ENCODE measurements at places on chromosomes 1 and 21.

- DNase-seq: no peak
Measured at GRCh38 chr1:40739455-40740008, 44.1 kb upstream of the KCNQ4 start.

DNA sequence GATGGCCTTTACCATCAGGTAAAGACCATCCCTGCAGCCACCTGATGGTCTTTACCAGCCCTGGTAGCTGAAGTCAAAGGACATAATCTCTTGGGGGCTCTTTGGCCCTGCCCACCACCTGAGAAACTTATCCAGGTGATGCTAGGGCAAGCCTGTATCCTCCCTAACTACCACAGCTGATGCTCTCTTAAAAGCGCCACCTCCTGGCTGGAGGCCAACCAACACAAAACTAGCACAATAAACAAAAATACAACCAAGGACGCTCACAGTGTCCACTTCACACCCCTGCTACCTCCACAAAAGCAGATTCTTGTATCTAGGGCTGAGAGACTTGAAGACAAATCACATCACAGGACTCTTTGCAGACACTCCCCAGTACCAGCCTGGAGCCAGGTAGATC, 357.1 kb upstream of the POU3F1 start:
- DNase-seq: no peak

DNA sequence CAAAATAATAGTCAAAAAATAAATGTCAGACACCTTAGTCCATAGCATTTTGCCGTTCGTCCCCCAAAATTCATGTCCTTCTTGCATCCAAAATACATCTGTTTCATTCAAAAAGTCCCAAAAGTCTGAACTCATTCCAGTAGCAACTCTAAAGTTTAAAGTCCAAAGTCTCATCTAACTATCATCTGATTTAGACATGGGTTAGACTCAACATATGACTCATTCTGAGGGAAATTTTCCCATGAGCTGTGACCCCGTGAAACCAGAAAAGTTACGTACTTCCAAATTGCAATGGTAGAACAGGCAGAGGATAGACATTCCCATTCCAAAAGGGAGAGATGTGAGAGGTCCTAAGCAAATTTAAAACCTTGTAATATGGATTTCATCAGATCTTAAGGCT, 48.6 kb upstream of the CACHD1 start:
- no peak for DNase-seq

GRCh38 chr1:69258842-69259241, 308.9 kb upstream of the LRRC7 start:
- no peak for DNase-seq

DNA sequence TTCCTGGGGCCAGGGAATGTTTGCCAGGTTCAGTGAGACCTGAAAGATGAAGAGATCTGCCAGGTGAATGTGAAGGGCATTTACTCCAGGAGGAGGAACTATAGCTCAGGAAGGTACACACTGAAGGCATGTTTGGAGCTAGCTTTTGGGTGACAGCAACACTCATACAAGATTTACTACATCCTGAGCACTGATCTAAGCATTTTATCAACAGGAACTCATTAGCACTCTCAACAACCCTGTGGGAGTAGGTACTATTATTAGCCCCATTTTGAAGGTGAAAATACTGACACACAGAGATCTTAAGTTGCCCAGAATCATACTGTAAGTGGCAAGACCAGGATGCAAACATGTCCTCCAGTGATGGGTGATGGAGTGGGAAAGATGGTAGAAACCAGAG, 6.7 kb downstream of the GADD45A start:
- DNase-seq: no peak

DNA sequence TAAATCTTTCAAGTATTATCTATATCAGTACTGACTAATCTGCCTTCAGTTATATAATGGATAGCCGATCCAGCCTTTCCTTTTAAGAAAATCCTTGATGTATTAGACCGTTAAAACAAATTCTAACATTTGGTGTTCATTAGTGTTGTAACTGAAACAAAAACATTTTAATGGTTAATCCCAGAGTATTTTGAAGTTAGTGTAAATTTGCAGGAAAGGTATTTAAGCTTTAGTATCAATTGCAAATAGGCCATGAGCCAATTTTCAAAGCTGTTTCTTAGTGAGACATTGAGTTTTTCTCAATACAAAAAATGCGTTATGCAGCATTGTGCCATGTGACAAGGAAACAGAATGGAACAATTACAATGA, 29.6 kb downstream of the DISP1 start:
- no peak for DNase-seq

DNA sequence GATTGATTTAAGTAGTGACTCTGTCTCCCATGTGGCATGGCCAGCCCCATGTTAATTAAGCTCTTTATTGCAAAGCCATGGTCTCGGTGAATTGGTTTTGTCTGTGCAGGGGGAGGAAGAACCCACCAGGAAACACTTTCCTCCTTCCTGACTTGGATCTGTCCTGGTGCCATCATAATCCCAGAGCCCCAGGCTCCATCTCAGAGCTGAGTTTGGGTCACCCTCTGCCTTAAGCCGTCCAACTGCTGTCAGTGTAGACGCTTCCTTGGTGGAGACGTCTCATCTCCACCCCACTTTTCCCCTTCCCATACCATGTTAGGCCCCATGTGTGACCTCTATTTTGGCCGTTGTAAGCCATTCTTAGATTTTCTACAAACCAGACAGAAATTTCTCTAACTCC, 36.0 kb upstream of the COL6A2 start:
- DNase-seq: no peak

- no peak for DNase-seq
Measured at GRCh38 chr1:2617971-2618470, 14.8 kb downstream of the MMEL1 start.

- no peak for DNase-seq
Measured at GRCh38 chr1:52771384-52771783, 45.1 kb downstream of the ZYG11B start.

GRCh38 chr1:18264450-18265039, 156.9 kb downstream of the IGSF21 start:
- DNase-seq: no peak
